ENCODE measurements at places on chromosomes 1 and 21.

GRCh38 chr1:113975211-113975895 lies 3.9 kb upstream of the OLFML3 start:
- no peak for DNase-seq

DNA sequence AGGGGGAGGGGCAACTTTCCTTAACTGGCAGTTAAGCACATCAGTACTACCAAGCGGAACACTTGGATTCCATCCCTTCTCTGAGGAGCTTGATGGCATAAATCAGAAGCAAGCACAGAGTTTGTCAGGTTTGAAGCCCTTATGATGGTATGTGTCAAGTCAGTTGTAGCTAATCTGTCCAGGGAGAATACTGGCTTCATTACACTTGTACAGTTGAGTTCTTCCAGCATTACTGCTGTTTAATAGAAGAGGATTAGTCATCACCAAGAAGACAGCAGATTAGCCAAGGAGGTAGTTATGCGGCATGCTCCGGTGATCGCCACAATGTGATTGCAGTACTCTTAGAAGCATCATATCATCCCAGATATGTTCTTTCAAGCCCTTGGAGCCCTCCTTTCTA lies 2.1 kb upstream of the TDRD5 start:
- no peak for DNase-seq

DNA sequence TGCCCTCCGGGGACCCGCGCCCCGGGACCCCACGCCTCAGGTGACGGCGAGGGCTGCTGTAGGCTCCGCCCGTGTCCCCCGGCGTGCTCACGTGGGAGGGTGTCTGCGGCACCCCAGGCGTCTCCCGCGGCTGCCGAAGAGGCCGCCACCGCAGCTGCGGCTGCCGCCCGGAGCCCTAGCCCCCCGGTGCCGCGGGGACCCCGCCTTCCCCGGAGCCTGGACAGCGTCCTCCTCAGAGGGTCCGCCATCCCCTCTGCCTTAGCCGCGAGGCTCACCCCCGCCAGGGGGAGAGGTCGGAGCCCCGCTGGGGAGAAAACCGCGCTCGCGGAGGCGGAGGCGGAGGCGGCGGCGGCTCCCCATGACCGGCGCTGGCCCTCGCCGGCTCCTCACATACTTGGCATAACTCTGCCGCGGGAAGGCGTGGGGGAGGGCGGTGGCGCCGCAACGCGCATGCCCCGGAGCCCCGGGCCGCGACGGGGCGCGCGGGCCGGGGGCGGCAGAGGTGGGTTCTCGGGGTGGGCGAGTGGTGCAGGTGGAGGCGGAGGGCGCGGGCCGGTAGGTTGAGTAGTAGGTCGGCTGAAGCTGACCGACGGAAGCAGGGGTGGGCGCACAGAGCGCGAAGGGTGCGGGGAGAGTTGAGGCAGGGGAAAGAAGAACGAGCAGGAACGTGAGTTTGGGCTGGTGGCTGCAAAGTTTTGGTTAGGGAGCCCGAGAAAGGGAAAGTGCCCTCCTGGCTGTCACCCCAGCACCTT lies 700 bp upstream of the SYDE2 start:
- DNase-seq, result peak; percentile 10

DNA sequence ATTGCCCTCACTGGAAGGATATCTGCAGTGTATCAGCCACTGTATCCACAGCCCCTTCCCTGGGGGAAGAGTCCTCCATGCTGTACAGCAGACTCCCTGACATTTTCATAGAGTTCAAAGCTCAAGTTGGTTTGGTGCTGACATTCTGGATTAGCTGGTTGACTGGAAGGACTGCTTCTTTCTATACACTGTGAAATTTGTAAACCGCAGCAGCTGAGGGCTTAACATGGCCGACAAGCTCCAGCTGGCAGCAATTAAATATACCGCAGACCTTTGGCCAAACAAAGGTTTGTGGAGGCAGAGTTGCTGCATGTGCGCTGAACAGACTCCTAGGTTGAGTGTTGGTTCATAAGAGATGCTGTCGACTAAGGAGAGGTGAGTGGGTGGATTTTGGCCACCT lies 126.4 kb downstream of the DHRS3 start:
- no peak for DNase-seq

GRCh38 chr1:214897581-214897980 lies 185.0 kb upstream of the KCNK2 start:
- DNase-seq, result no peak

DNA sequence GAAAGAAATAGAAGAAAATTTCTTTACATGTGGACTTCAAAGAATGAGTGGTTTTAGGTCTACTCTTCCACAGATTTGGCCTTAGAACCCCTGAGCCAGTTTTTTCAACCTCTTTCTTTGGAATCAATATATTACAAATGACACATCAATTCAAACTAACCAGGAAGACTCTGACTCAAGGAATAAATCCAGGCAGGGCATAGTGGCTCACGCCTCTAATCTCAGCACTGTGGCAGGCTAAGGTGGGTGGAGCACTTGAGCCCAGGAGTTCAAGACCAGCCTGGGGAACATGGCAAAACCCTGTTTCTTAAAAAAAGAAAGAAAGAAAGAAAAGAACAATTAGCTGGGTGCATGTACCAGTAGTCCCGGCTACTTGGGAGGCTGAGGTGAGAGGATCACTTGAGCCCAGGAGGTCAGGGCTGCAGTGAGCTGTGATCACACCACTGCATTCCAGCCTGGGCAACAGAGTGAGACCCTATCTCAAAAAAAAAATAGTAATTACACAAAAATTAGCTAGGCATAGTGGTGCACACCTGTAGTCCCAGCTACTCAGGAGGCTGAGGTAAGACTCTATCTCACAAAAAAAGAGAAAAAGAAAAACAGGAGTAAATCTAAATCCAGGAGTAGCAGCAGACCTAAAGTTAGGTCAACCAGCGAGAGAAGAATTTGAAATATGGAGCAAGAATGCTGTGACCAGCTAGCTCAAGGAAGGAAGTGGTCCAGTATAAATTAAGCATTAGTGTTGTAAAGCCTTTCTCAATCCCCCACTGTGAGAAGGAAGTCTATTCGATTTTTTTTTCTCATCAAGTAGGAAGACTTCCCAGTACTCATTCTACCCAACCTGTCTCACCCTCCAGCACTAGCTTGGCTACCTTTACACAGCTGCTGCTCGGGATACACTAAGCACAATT lies 1.9 kb downstream of the SORT1 start:
- DNase-seq, result no peak

DNA sequence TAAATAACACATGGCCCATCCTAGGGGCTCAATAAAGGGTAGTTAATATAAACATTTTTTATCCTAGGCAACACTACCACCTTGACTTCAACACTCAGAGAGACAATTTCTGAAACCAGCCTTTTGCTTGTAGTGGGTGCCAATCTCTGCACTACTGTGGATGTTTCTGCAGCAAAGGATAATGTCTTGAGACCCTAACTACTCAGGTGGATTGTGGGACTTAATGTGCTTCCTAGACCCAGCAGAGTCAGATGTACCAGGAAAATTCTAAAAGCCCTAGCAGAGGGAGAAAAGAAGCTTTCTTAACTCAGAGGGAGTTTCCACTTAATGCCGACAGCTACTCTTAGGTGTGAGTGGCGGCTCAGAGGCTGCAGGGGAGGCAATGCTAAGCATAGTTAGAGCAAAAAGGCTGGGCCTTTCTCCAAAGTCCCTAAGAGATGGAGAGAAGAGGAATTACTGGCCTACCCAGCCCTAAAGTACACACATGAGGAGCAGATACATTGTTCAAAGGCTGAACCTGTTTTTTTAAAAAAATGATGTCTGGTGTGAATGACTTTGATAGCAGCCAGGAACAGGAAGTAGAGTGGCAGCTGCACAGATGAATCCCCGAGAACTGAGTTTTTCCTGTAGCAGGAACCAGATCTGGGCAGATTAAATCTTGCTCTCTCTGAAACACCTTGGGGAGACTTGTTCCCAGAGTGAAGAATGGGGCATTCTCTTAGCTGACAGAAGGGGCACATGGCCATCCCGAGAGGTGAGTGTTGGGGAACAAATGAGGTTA lies 33.5 kb upstream of the ABCD3 start:
- no peak for DNase-seq

DNA sequence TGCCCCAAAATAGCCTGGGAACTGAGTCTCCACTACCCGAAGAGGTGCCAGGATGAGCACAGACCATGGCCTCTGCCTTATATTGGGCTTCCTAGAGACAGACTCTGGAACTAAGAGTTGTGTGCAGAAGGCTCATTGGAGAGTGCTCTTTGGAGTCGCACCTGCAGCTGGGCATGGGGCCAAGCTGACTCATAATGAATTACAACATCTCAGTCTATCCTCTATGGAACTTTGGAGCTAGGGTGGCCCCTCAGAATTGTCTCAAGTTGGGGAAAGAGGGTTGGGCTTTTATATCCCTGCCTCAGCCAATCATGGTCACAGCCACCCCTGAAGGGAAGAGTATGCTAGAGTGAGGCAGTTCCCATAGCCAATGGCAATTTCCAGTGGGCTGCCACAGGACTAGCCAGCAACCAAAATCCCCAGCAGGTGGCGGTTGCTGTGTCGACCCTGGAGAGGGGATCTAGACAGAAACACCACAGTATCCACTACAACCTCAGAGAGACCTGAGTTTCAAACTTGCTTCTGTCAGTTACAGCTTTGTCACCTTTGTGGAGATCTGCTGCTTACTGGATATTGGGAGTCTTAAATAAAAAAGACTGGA lies 93.8 kb downstream of the DMRTA2 start:
- DNase-seq, result no peak

- no peak for DNase-seq
Observed at GRCh38 chr1:104765085-104765484, 1015.4 kb downstream of the AMY1C start.
